NCI-H187 (cell line): ENCODE measurements at places on chromosomes 11 and 22.

- DNase-seq = no peak
Observed at GRCh38 chr11:95163106-95163505, 67.9 kb downstream of the SESN3 start.

GRCh38 chr11:35799655-35800054 is 137.1 kb downstream of the TRIM44 start:
- DNase-seq = no peak

DNA sequence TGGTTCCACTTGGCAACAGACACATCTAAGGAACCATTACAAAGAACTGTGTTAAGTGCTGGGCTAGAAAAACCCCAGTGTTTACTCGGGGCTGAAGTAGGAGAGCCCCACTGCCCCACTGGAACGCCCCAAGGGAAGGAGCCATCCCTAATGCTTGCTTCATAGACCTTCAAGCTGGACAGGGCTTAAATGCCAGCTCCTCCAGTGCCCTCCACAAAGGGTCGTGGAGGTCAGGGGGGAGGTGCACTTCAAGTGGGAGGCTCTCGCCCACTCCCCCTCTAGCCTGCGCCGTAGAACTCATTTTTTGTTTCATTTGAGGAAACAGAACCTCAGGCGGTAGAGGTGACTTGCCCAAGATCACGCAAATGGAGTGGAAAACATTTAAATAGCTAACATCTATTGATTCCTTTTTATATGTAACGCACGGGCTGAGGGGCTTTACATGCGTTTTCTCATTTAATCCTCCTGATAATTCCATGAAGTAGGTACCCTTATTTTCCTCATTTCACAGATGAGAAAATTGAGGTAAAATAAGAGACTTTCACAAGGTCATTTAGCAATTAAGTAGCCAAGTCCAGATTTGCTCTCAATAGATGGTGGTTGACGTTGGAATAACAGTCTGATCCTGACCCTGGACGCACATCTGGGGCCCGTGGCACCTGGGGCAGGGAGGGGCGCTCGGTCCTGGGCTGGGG is 545 bp upstream of the ZDHHC13 start:
- no peak for DNase-seq

DNA sequence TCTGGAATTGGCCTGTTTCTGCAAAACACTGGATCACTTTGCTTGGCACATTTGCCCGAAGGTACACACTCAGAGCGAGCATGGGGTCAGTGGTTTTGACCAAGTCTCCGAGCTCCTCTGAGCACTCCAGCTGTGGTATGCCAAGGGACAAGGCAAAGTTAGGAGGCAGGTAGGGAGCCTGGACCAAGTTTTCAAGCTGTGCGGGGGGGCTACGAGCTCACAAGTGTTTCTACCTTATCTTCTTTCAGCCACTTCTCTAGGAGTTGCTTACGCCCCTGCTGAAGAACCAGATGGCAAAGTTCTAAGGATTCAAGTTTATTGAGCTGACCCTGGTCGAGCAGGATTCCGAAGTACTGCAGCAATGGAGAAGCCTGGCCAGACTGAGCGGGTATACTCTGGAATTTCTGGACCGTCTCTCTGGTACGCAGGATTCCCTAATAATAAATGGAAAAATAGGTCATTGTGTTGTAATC is 54.7 kb upstream of the SLC25A1 start:
- no peak for DNase-seq

DNA sequence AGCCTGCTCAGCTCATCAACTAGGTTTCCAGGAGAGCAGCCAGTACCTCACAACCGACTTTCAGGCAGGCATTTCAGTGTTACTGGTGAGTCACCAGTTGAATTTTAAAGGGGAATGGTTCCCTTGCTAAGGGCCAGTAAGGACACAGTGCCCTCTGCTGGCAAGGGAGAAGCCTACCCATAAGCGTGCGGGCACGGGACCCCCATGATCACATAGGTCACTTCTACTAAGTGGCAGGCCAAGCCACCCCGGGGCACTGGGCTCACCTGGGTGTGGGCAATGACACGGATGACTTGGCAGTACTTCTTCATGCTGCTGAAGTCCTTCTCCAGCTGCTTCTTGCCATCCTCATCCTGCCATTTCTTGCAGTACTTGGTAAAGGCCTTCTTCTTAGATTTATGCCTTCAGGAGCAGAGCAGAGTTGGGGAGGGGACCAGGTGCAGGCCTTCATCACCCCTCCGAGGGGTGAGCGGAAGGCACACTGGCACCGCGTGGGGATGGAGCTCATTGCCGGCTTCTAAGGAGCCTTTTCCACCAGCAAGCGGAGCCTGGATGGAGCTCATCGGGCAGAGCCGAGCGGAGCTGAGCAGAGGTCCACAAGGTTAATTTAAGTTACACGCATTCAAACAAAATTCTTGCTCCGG is 2.9 kb downstream of the RPL3 start:
- DNase-seq = no peak

DNA sequence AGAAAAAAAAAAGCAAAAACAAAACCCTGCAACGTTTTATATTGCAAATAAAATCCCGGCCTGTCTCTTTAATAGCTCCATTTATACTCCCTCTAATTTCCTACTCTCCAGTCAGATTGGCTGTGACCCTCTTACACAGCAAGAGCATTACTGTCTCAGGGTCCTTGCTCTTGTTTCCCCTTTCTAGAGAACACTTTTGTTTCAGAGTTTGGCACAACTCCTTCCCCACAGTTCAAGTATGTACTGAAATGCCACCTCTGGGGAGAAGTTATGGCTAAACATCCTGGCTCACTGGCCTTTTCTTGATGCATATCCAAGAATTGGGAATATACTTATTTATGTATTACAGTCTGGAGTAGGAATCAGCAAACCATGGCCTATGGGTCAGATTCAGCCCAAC is 2.6 kb downstream of the CASP12 start:
- DNase-seq = no peak

- no peak for DNase-seq
Observed at GRCh38 chr11:117959438-117960149, 26.6 kb upstream of the IL10RA start.

- no peak for DNase-seq
Observed at GRCh38 chr22:28951969-28952521, 68.7 kb downstream of the ZNRF3 start.
